ENCODE measurements at places on chromosomes 6 and 20.

GRCh38 chr6:125957845-125958244 lies 1.3 kb downstream of the HINT3 start:
- no peak for DNase-seq

- no peak for DNase-seq
Measured at GRCh38 chr6:160966493-160967229, 24.9 kb upstream of the MAP3K4 start.

GRCh38 chr6:8657522-8657921 lies 222.2 kb upstream of the SLC35B3 start:
- DNase-seq: no peak

GRCh38 chr20:53760025-53760441 lies 166.4 kb upstream of the ZNF217 start:
- no peak for DNase-seq

DNA sequence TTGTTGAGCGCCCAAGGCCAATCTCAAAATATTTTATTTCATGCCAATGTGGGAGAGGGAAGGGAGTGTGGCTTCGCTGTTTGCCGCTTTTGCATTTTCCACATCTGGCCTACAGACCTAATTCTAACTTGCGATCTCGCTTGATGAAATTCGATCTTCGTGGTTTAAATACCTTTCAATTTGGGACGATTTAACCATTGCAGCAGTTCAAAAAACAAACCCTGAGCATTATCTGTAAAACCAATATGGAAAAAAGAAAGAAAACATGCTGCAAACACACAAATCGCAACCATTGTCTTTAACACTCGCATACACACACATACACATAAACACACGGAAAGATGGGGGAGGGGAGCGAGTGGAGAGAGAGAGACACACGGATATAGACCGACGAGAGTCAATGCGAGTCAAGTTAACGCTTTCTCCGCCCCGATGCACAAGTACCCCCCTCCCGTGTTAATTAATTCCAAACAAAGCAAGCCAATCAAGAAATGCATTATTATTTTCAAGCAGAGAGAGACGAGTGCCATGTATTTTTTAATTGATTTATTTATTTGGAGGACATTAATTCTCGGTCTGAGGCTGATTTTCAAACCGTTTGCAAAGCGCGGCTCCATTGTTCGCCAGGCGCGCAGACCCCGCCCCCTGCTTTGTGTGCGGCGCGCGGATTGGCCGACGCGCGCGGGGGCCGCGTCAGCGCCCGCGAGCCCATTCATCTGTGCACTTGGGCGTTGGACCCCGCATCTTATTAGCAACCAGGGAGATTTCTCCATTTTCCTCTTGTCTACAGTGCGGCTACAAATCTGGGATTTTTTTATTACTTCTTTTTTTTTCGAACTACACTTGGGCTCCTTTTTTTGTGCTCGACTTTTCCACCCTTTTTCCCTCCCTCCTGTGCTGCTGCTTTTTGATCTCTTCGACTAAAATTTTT lies at the start of gene MARCKS:
TSS of gene MARCKS (plus strand) at position 721 of the 931 bp plus-strand sequence. CDS start 401 bp downstream, outside the sequence.
- peak; percentile 51 for DNase-seq

DNA sequence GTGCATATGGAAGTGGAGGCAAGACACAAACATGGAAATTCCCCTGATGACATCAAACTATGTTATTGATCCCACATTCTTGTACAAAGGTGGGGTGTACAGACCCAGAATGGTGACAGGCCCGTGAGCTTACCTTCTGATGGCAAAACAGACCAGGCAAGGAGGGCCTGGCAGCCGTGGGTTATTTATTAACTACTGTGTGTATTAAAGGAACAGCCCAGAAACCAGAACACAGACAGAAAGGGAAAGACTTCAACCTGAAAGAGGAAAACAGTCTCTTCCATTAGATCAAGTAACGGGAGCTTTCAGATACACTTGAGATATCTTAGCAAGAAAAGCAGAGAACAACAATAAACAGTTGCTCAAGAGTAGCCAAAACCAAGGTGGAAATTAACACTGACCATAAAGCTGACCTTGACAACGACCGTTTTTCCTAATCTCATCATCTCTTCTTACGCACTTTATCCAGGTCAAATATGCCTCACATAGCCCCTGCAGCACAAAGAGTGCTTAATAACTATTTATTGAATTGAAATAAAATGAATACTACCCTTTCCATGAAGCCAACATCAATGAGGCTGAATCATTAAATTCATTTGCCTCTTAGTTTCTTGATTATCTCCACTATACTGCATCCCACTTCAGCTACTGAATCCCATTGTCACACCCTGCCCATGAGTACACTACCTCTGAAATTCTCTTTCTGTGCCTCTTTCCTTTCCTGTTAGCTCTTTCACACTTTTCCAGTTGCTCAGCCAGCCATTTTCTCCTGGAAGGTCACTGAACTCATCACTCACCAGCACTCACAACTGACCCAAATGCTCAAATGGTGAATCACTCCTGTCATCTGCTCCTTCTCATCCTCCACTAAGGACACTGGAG lies 67.4 kb downstream of the MOXD1 start:
- no peak for DNase-seq

- DNase-seq: peak; percentile 37
Measured at GRCh38 chr20:46872328-46873211, 22.1 kb upstream of the EYA2 start.

- DNase-seq: no peak
Measured at GRCh38 chr20:53995949-53996348, 74.4 kb downstream of the BCAS1 start.

GRCh38 chr6:3363296-3364025 lies 93.4 kb downstream of the SLC22A23 start:
- DNase-seq: no peak

- DNase-seq: no peak
Measured at GRCh38 chr20:50295762-50296449, 105.3 kb downstream of the CEBPB start.

- no peak for DNase-seq
Measured at GRCh38 chr6:70957284-70957617, 391 bp upstream of the B3GAT2 start.

- DNase-seq: no peak
Measured at GRCh38 chr20:18533491-18533890, 25.8 kb downstream of the SEC23B start.

DNA sequence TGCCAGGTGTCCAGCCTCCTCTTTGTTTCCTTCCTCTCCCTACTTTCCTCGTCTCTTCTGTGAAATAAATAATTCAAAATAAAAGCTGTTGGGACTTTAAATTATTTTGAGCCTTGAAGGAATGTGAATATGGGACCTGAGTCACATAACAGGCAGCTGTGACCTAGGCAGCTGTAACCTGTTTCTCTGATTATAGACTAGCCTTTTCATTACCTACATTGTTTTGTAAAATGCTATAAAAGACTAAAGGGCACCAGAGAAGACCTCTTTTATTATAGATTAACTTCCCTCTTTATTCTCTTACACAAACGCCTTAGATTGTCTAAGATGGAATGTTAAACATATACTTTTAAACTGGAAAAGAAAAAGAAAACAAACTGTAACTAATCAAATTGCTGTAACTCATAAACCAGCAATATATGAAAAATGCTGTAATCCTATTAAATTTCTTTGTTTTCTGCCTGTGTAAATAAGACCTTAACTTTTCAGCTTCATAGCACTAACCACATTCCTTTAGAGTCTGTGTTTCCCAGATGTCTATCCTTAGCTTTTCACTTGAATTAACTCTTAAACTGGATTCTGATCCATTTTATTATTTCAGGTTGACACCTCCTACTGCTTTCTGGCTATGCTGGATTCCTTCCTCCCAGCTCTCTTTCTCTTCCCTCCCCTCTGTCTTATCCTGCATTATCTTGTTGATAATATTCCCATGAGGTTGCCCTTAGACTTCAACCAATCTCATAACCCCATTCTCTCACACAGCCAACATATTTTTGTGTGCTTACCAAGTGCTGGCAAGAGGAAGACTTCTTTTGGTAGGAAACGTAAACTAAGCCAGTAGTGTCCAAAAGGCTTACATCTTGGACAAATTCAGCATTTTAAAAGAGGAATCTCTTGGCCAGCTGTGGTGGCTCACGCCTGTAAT lies 69.2 kb downstream of the TPD52L1 start:
- DNase-seq: no peak

GRCh38 chr20:55067158-55067825 lies 591.9 kb downstream of the DOK5 start:
- DNase-seq: no peak

GRCh38 chr6:39906318-39906761 lies 27.9 kb downstream of the MOCS1 start:
- no peak for DNase-seq

GRCh38 chr6:68976260-68976659 lies 341.2 kb downstream of the ADGRB3 start:
- no peak for DNase-seq

DNA sequence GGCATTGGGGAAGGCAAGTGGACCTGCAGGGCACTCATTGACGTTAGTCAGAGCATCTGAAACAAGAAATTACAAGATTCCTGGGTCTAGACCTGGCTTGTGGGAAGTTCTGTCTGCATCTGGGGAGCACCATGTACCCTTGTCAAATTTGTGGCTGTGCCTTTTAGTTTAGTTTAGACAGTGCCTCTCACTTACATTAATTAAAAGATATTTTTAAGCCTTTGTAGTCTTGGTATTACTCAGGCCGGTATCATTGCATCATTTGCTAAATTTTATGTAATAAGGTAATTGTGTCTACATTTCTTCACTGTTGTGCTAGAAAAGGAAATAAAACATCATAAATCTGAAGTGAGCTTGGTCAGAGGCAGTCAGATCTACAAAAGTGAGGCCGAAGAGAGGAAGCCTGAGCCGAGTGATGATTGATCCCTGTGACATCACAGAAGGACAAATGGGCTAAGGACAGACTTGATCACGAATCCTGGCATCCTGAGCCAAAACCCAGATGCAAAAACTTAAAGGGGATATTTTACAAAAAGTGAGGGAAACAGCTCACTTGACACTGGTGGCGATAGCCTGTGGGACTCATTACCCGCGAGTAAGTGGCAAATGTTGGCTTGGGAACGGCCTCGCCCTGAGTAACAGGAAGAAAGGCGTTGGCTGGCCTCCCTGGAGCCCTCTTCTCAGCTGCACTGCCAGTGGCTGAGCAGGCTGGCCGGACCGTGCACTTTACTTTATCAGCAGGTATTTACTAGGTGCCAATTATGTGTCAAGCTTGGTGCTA lies 106.5 kb downstream of the TCP11 start:
- no peak for DNase-seq

- no peak for DNase-seq
Measured at GRCh38 chr6:114282292-114282691, 60.5 kb downstream of the HS3ST5 start.

DNA sequence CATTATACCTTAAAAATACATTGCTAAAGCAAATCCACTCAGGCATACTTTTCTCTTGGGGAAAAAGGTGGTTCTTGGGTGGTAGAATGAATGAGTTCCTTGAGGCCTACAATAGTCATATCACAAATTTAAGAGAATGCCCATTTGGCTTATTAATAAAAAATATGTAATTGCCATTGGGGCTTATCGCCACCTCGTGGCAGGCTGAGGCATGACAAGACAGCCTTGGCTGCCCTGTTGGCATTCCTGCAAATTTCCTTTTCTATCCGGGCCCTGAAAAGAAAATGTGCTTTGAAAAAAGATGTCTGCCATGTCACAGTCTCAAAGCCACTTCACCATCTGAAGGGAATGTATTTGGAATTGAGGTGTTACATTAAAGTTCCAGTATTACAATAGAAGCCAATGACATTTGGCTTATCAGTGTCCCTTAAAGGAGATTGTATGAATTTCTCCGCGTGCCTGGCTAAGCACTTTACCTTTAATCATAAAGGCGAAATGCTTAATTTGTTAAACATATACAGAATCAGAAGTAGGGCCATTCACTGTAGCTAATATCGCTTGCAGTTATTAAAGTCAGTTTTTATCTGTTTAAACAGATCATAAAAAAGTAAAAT lies 188.3 kb upstream of the ZFP64 start:
- no peak for DNase-seq

DNA sequence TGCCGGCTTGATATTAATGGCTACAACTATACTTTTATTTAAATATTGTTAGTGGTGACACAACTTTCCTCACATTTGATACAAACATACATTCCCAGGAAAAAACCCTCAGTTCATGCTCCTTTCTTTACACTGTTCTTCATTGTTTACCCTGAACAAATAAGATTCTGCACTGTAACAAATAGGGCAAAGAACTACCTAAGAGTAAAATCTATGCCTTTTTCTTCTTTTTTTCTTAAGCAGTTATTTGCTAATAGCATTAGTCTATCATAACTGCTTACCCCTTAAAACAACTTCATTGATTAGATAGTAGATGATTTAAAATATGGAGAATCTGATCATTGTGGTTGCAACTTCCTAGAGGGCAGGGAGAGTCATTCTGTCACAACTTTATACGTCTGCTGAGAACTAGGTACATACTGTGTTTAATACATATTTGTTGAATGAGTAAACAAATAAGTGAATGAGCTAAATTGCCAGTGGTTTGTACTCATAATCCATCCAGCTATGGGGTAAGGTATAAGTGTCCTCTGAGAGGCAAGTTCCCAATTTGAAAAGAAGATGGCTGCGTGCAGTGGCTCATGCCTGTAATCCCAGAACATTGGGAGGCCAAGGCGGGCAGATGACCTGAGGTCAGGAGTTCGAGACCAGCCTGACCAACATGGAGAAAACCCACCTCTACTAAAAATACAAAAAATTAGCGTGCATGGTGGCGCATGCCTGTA lies 161.0 kb downstream of the CDK19 start:
- no peak for DNase-seq

GRCh38 chr6:11231564-11232192 lies 790 bp downstream of the NEDD9 start:
- no peak for DNase-seq

DNA sequence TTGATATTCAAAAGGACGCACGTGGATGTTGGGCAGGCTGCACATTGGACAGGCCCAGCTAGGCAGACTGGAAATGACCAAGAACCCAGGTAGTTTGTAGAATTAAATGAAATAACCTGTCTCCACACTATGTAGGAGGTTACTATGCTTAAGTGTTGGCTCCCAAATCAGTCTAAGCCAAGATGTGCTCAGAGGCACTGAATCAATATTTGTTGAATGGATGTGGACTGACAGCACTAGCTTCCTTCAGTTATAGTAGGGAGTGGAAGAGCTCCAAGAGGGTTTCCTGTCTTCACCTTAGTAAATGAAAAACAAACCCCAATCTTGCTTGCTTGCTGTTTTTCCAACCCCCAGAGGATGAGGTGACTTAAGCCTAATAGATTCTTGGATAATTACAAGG lies 180.5 kb downstream of the JARID2 start:
- no peak for DNase-seq

Data from amygdala (tissue), 56 donors.